ENCODE measurements at places on chromosomes 3 and 15.

DNA sequence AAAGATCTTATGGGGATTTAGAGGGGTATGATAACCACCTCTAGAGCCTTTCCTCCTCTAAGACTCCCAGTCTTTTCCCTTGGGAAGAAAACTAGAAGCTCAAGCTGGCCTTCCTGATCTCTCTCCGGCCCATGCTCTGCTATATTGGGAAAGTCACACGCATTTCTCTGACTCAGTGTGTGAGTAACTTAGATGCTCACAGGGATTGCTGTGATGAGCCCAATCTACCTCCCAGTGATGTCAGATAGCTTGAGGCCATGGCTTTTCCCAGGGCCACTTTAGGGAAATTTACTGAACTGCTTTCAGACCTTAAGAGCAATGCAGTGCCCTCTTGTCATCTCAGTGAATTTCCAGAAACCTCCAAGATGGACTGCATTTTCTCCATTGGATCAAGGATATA is 8.6 kb upstream of the ST8SIA2 start:
- no peak for DNase-seq

GRCh38 chr3:113912552-113913236 is 35.1 kb upstream of the ZDHHC23 start:
- no peak for DNase-seq

GRCh38 chr3:132268956-132269355 is 48.3 kb upstream of the ACP3 start:
- no peak for DNase-seq

- no peak for DNase-seq
Observed at GRCh38 chr3:113557374-113557773, 25.0 kb downstream of the SIDT1 start.

DNA sequence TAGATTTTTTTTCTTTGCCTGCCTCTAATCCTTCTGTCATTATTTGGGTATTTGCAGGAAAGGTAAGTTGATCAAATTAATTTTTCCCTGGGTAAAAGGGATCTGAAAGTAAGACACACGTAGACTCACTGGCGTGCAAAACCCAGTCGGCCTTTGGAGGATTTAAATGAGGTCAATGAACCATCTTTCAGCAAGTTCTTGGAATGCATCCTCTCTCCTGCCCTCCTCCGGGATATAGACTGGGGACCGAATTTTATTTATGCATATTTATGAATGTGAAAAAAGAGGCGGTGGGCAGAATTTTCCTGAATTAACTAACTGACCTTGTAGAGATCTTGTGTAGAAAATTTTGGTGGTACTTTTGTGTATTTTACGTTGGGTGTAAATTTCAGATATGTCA is 2.2 kb downstream of the CADM2 start:
- no peak for DNase-seq

- DNase-seq: no peak
Observed at GRCh38 chr3:156184156-156184555, 63.8 kb downstream of the KCNAB1 start.

DNA sequence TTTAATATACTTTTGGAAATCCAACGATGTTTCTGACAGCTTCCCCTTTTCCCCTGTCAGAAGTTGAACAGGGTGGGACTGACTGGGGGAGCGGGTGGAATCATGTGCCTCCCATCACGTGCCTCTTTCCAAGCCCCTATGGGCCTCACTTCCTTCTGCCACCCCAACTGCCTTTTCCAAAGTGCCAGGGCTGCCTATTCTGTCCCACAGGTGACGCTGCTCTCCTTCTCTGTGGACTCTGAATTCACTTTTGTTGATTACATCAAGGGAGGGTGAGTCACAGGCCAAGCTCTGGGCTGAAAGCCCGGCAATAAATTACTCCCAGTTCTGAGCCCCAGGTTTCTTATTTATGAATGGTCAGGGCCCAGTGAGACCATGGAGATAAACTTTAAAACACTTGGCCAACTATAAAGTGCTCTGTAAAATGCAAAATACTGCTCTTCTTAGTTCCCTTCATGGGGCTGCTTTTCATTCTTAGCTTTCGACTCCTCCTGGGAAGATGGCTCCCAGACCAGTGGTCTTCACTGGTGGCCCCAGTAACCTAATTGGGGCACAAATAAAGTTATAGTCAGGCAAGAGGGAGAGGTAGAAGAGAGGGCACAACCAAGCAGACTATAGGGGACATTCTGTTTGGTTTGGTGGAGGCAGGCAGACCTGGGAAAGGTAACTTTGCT is 12.3 kb downstream of the CPNE9 start:
- DNase-seq: peak; percentile 34

GRCh38 chr3:42503957-42504333 is 1.5 kb downstream of the VIPR1 start:
- DNase-seq: no peak

DNA sequence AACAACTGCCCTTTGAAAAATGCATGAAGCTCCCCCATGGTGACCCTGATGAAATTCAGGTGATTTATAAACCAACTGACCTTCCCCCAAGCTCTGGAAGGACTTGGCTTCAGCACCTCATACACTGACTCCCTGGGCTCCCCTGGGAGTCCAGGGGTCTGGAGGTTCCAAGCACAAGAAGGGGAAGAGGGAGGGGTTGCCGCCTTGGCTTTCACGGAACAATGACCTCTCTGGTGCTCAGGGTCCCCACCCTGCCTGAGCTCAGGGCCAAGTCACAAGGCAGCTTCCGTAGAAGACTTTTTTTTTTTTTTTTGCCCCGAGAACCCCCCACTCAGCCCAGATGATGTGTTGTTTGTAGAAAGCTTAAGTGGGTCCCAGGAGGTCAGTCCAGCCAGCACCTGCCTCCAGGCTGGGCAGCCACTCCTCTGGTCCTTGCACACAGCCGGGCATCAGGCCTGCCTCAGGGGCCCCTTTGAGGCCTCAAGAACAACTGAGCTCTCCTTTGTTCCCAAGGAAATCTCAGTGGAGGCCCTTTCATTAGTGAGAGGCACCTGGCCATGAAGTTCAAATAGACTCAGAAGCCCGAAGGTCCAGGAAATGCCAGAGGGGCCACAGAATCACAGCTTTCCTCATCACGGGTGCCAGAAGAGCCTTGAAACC is 14.0 kb upstream of the ALAS1 start:
- DNase-seq: no peak

- no peak for DNase-seq
Observed at GRCh38 chr15:47484059-47484458, 233.2 kb upstream of the SEMA6D start.

DNA sequence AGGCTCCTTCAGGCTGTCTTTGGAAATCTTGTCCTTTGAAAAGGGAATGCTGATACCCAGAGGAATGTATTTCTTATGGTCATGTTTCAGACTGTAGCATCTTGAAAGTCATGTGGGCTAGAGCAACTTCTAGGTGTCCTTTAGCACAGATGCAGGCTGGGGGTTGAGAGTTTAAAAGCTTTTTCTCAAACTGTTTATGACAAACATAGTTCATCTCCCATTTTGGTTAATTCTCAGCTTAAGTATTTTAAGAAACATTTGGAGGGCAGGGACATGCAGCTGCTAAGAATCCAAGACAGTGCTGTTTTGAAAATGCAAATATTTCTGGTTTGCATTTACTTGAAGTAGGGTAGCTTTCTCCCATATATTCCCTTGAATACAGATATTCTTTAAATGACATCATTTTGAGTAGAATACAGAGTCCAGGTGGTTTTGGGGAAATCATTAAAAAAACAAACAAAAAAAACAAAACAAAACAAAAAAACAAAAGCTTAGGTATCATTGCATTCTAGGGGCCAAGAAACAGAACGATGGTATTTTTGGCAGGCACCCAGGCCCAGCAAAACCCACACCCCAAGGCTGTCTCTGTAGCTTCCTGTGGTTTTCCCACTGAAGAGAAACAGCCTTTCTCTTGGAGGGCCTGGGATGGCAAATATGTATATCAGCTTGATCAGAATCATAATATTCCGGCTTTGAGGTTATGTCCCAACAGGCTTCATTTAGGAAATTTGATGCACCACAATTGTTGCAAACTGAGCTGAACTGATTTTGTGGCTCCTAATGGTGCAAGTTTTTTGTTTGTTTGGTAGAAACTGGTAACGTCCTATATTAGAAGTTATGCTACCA is 120.0 kb downstream of the ATG7 start:
- DNase-seq: no peak

- DNase-seq: no peak
Observed at GRCh38 chr15:64582202-64582601, 121.8 kb downstream of the ZNF609 start.

GRCh38 chr3:88032245-88032644 is 26.6 kb downstream of the CGGBP1 start:
- no peak for DNase-seq

- DNase-seq: peak; percentile 11
Observed at GRCh38 chr3:44058022-44058867, 183.4 kb upstream of the TOPAZ1 start.

GRCh38 chr3:59563966-59564365 is 514.1 kb upstream of the CFAP20DC start:
- DNase-seq: no peak

DNA sequence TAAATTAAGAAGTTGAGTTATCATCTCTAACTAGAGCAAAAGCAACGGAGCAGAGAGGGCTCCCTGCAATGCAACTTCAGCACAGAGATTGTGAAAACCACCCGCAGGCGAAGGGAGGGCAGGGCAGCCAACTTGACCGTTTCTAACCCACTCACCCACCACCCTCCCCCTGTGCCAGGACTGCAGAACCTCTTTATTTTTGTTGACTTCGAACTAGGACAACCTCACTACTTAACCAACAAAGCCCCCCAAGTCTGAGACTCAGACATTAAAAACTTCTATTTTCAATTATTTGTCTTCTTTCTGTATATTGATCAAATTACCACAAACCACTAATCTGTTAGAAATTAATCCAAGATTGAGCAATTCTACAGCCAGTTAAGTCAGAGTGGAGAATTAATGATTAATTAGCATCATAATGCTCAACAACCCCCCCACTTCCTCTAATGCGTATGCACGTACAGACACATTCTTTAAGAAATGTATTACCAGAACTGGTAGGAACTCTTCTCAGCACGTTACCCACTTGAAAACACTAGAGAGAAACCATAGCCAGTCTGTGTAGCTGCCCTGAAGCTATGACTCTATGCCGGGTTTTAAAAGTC is 2.0 kb downstream of the MGLL start:
- no peak for DNase-seq

GRCh38 chr3:56202997-56203396 is 265.3 kb downstream of the ERC2 start:
- DNase-seq: no peak

DNA sequence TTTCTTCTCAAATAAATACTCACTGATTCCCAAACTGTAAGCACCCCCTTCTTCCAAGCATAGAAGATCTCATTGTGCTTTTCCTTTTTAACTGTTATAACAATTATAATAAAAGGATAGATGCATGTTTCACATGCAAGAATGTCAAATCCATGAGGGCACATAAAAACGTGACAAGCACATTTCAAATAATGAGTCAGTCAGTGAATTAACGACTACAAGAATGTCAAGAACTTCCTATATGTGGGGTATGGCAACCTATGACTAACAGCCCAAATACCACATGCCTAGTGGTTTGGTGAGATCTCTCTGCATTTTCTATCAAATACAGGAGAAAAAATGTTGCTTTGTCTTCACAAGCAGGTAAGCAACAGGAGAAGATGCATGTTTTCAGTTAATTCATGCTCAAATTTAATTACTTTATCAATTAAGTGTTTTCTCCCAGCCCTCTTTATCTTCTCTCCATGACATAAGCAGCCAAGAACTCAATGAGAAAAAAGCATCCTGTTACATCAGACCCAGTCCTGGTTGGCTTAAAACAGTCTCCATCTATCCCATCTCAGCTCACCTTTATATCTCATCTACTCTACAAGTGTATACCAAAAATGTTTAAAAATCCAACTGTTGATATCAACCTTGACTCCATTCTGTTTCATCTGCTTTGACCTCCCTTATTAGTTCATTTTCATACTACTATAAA is 181.5 kb upstream of the LMCD1 start:
- no peak for DNase-seq

DNA sequence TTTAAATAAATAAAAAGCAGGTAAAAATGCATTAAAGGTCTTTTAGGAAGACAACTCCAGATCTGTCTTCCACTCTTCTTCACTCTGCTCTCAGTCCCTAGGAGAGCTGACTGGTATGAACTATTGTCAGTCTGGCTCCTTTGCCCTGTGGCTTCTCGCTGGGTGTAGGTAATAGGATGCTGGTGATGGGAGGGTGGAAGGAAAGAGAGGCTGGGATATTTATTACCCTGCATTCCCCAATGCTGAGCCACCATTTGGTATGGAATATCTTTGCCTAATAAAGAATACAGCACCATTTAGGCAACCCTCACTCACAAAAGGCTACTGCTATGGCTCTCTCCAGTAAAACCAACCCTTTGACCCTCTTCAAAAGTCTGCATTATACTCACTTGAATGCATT is 326.9 kb downstream of the CNTN3 start:
- no peak for DNase-seq

- DNase-seq: no peak
Observed at GRCh38 chr15:25671132-25671531, 192.0 kb downstream of the ATP10A start.

DNA sequence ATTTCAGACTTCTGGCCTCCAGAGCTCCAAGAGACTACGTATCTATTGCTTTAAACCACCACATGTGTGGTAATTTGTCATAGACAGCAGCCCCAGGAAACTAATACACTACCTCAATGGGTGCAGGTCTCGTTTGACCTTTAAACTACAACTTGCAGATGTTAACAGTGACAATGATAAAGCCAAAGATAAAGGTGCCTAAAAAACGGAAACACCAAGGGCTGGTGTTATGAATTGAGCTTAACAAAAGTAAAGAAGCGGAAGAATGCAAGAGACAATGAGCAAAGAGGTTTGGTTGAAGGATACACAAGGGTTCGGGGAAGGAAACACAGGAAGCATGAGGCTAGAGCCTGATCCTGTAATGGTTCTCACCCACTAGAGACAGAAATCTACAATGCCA is 50.8 kb downstream of the RFTN1 start:
- no peak for DNase-seq

DNA sequence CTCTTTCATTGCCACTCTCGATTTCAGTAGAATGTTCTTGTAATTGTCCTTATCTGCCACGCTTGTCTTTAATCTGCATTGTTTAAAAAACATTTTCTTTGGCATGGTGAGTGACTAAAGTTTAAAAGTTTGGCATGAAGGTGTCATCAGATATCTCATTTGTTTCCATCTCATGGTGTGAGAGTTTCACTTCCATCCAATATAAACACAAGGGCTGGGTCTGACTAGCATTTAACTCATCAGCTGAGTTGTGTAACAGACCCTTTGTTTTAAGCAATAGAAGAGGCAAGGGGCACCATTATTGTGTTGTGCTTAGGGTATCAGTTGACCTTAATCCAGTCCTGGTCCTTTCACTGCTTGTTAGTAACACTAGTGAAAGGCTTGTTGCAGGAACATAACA is 49.9 kb upstream of the IL12A start:
- DNase-seq: no peak

GRCh38 chr3:187064210-187065115 is 74.8 kb downstream of the RPL39L start:
- DNase-seq: no peak

DNA sequence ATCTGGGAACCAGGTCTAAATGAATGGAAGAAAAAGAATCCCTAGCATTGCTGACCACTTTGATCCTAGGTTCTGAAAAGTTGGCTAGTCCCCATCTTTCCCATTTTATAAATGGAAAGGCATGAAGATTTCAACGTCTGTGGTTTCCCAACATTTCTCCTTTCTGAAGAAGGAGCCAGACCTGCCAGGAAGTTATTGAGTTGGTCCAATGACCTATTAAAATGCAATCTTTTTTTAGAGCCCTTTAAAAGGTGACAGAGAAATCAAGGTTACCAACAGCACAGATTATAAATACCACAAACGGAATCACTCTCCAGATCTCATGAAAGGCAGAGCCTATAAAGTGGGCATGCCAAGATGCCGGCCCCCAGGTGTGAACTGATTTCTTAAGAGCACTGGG is 505.6 kb upstream of the THBS1 start:
- no peak for DNase-seq
